CD4-positive, alpha-beta T cell treated with Interleukin-10 for 1 hour (primary cell): ENCODE measurements at places on chromosomes 12 and 14.

- DNase-seq: no peak
These were observed 97.2 kb upstream of the SLC24A4 start for GRCh38 chr14:92225731-92226130.

DNA sequence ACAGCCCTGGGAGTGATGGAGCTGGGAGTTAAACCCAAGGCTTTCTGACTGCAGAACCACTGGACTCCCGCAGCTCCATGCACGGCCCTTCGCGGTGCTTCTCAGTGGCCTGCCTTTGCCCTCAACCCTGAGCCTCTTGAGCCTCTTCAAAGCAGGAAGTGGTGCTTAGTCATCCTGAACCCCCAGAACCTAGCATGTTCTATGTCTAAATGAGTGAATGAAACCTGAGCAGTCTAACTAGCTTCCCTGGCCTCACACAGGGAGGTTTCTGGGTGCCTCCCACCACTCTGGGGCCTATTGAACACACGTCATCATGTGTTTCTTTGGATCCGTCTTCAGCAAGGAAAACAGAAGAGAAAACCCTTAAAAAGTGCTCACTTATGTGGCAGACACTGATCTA, 117.9 kb upstream of the SFSWAP start:
- peak; percentile 21 for DNase-seq

DNA sequence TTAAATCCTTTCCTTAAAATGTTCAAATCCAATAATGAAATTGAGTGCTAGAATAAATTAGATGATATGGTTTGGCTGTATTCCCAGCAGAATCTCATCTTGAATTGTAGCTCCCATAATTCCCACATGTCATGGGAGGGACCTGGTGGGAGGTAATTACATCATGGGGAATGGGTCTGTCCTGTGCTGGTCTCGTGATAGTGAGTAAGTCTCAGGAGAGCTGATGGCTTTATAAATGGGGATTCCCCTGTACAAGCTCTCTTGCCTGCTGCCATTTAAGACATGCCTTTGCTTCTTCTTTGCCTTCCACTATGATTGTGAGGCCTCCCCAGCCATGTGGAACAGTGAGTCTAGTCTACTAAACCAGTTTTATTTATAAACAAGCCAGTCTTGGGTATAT, 508.5 kb downstream of the ETNK1 start:
- no peak for DNase-seq

- no peak for DNase-seq
These were observed 1.4 kb upstream of the PCED1B start for GRCh38 chr12:47078086-47078395.
